Left renal cortex interstitium (tissue), 4 donors: ENCODE measurements at places on chromosomes 6 and 20.

GRCh38 chr6:143621876-143622605 is 55.7 kb upstream of the PHACTR2 start:
- no peak for DNase-seq

DNA sequence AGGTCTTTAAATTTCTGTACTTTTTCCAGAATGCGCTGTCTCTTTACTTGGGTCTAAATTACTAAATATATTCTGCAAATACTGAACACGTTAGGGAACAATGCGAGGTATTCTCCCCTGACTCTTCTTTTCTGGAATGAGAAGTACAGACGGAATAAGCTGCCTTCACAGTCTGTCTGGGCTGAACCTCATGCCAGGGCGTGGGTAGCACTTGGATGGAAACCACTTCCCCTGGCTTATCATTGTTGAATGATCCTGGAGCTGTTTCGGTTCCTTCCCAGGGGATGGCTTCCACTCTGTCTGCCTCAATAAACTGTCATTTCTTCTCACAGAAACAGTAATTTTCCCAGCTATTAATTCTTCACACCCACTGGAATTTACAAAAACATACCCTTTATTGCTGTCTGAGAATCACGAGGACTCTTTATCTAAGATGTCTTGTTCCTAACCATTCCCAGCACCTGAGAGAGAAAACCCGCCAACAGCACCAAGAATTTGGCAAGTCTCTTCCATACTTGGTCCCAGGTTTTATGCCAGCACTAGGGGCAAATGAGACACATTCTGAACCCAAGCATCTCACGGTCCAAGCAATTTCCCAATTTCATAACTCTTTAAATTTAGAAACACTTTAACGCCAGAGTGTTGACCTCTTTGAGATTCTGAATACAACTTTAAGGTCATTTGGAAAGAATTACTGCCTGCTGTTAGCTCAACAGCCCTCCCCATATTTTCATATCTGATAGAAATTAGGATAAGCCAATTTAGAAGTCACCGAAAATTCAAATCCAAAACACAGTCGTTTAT is 43.2 kb upstream of the ADGRF5 start:
- DNase-seq, result no peak

DNA sequence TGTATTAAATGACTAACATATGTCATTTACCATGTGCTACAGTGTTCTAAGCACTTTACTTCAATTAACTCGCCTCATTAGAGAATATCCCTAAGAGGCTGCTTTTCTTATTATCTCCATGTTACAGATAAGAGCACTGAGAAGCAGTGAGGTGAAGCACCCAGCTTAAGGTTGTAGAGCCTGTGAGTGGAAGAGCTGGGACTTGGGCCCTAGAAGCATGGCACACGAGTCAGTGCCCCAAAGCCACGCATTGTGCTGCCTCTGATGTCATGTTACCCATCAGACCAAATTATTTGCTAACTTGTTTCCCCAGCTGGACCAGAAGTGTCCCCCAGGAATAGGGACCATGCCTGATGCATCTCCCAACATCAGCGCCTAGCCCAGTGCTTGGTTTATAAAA is 34.1 kb downstream of the POFUT1 start:
- DNase-seq, result no peak

- no peak for DNase-seq
Measured at GRCh38 chr6:118511930-118512715, 36.0 kb upstream of the PLN start.

DNA sequence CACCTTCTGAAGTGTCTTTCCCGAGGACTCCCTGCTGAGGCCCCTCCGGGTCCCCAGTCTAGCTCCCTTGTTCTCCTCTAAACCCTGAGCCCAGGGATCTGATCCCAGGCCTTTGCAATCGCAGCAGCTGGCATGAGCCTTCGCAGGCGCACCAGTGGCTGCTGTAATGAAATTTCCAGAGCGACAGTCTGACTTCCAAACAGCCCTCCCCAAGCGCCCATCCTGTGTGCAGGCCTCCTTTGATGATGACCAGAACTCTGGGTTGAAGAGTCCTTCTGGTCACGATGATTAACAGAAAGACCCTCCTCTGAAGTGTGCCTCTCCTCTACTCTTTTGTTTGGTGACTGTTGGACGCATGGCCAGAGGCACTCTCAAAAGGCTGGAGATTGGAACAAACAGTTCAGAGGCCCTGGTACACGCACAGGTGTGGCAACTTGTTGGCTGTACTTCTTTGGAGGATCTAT is 89.1 kb upstream of the MPC1 start:
- DNase-seq, result no peak

DNA sequence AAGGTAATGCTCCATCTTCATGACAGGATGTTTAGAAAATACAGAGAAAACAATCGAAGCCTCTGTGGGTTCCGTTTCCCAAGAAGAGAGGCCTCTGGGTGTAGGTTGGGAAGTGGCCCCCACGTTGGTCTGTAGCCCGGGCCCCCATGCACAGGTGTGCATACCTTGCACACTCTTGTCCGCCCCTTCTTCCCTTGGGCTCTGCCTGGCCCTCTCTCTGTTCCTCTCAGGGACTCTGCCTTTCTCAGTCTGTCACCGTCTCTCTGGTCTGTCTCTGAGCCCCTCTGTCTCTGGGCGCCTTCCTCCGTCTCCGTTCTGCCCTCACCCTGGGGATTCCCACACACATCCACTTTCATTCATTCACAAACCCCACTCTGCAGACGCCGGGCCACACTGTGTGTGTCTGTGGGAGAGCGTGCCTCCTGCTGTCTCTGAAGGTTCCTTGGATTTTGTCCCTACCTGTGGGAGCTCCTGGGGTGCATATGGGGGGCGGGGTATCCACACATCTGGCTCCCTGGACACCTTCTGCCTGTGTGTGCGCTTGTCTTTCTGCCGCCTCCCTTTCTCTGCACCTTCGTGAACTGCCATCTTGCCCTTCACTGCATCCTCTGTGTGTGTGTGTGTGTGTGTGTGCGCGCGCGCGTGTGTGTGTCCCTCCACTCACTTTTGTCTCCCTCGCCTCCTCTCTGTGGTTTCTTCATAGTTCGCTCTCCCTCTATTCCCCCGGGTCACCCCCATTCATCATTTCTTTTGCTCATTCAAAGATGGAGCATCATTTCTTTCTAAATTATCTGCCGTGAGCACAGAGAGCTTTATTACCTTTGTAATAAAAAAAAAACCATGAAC is 75.3 kb downstream of the SRC start:
- no peak for DNase-seq

- DNase-seq, result no peak
Measured at GRCh38 chr20:53869466-53870258, 200.7 kb downstream of the BCAS1 start.

DNA sequence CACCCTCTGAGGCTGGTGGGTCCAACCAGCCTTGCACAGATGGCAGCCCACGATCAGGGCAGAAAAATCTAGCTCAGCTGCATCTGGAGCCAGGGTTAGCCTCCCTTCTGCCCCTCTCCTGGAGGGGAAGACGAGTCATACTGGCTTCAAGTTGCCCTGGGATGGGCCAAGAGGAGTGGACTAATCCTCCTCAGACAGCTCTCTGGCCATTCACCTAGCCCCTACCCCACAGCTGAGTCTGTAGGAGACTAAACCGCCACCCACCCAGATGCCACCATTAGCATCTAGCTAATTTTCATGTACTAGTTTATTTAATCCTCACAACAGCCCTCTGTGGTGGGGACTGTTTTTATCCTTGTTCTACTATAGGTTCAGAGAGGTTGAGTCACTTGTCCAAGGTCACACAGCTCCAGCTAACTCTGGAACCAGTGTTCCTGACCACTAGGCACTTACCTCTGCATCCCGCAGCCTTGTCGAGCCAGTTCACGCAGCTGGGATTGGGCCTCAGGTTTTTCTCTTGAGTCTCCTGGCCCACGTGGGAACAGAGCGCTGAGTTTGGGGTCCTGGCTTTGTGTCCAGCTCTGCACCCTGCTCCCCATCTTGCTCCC is 48.5 kb upstream of the CCDC167 start:
- no peak for DNase-seq

DNA sequence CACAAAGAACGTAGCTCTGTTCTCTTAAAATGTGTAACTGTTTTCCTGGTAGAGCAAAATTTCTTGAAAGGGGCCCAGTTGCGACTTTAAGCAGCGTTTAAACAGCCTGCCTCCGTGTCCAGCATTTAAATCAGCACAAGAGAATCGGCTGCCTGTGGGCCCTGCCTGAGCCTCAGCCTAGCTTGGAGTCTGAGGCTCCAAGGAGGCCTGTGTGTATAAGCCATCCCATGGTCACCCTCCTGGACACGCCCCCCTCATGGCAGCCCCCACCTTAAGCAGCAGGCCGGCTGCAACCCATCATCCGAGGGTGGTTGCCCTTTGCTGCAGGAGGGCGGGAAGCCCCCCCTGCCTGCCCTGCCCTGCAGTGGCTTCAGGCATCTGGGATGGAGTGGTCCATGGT is 18.9 kb downstream of the SDCBP2 start:
- DNase-seq, result no peak

- no peak for DNase-seq
Measured at GRCh38 chr6:124994648-124995047, 32.4 kb downstream of the RNF217 start.

- DNase-seq, result no peak
Measured at GRCh38 chr20:64113796-64114355, 6.5 kb upstream of the NPBWR2 start.
